ENCODE measurements at places on chromosomes 16 and 17. TPM values are rescaled to one million over a fixed set of nuclear protein-coding genes. Genes with fewer than 3 reads are reported as not detected.
A peak's percentile ranks its signal among the peaks of the same experiment; 100 is the strongest.

DNA sequence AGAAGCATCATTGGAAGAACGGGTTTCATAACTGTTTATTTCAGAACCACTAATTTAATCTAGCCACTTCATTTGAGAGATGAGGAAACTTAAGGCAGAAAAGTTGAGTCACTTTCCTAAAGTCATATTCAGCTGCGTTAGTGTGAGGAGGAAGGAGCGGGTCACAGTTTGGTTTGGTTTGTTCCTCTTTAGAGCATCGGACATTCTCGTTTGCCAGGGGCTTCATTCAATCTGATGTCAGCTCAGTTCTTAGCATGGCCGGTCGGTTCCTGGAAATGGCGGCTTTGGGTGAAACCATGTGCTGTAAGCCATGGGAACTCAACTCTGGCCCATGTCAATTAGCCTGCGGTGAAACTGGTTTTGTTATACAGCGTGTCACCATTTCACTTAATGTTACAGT lies 186.5 kb downstream of the LGALS9B start:
- no peak for DNase-seq
- no peaks in the 10 kb centered on the region for H3K4me1 ChIP-seq
- no peak overlapping the region for H3K27ac ChIP-seq

GRCh38 chr16:1794908-1795666 lies 1.6 kb upstream of the IGFALS start:
- DNase-seq = no peak
- no peaks in the 10 kb centered on the region for H3K27me3 ChIP-seq
- peaks cover 27% of the 10 kb centered on the region for H3K36me3 ChIP-seq
- H3K4me3 ChIP-seq = no peak overlapping the region

DNA sequence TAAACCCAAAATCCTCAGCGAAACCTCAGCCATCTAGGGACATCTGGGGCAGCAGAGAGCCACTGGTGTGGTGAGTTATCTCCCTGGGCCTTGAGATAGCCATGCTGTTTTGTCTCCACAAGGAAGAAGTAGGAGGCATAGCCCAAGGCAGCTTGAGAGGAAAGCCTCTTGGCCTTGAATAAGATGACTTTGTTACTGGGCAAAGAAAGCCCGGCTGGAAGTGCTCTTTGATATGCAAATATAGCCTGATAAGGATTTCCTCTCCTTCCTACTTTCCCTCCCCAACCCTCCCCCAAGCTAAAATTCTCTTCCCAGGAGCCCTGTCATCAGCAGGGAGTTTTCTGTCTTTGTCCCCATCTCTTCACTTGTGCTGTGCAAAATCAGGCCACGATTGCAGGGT lies 694.4 kb downstream of the MAF start:
- H3K27me3 ChIP-seq = no peaks in the 10 kb centered on the region
- no peak overlapping the region for H3K27ac ChIP-seq
- H3K4me3 ChIP-seq = no peak overlapping the region
- H3K36me3 ChIP-seq = no peaks in the 10 kb centered on the region

GRCh38 chr16:14628806-14629611 lies 1.1 kb downstream of the PARN start:
- peaks cover 16% of the 10 kb centered on the region for H3K36me3 ChIP-seq
- H3K27ac ChIP-seq = no peak overlapping the region
- H3K4me1 ChIP-seq = no peaks in the 10 kb centered on the region
- DNase-seq = no peak
- peak overlapping the region; percentile 93 for H3K4me3 ChIP-seq
- H3K27me3 ChIP-seq = no peaks in the 10 kb centered on the region

DNA sequence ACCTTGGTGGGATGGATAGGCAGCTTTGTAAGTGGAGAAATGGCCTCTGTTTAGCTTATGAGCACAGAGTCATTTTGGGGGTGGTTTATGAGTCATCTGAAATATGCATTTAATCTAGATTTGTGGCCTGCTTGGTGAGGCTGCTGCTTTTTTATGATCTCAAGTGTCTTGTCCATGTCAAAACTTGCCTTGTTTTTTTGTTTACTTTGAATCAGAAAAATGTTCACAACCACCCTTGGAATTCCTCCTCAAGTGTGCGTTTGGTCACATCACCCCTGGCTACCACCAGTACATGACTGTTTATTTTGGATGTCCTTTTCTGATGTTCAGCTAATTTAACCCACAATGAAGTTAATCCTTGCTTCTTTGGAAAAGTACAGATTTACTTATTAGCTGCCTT lies 64.6 kb downstream of the FTO start:
- no peaks in the 10 kb centered on the region for H3K27me3 ChIP-seq
- H3K36me3 ChIP-seq = no peaks in the 10 kb centered on the region
- H3K4me3 ChIP-seq = no peak overlapping the region
- no peak for DNase-seq
- H3K27ac ChIP-seq = no peak overlapping the region
- H3K4me1 ChIP-seq = no peaks in the 10 kb centered on the region

- no peaks in the 10 kb centered on the region for H3K4me1 ChIP-seq
- no peaks in the 10 kb centered on the region for H3K27me3 ChIP-seq
- no peak overlapping the region for H3K4me3 ChIP-seq
- DNase-seq = no peak
Measured at GRCh38 chr17:1475321-1475854, 17.1 kb downstream of the MYO1C start.

GRCh38 chr17:21573961-21574610 lies 118.2 kb upstream of the KCNJ18 start:
- no peak for DNase-seq
- no peak overlapping the region for H3K4me3 ChIP-seq
- H3K27me3 ChIP-seq = no peaks in the 10 kb centered on the region
- H3K36me3 ChIP-seq = peaks cover 19% of the 10 kb centered on the region
- H3K4me1 ChIP-seq = no peaks in the 10 kb centered on the region

GLTPD2 gene
- total RNA-seq = not detected

PRSS33 gene
- not detected for total RNA-seq

SMTNL2 gene
- total RNA-seq = 1.6 TPM

TBC1D28 gene
- total RNA-seq = 0.24 TPM

CKLF gene
- total RNA-seq = 23.1 TPM

NACA2 gene
- total RNA-seq = not detected

All from H9 (cell line).